ENCODE measurements at places on chromosomes 7 and 10.
A peak's percentile ranks its signal among the peaks of the same experiment; 100 is the strongest.

GRCh38 chr7:101273206-101273605, 28.3 kb upstream of the FIS1 start:
- no peak for DNase-seq

DNA sequence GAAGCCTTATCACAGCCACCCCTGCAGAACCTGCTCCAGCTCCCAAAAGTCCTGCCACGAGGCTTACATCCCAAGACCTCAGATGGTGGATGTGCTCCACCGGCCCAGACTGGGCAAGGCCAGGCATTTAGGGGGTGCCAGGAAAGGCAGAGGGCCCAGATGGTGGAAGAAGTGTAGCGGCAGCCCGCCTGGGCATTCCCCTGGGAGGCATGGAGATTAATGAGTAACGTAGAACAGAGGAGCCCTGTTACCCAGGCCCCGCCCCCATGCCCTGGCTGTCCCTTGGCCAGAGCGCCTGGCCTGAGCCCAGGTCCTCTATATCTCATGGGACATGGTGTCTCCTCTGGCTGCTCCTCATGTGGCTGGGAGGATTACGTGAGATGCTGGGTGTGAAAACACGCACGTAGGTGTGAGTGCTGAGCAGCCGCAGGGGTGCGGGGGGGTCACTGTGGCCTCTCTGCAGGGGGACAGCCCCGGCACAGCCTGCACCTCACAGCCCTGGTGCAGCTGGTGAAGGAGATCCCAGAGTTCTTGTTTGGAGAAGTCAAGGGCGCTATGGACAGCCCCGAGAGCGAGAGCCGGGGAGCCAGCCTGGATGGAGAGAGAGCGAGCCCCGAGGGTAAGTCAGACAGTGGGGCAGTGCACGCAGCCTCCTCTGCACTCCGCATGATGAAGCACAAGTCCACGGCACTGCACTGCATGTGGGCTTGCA, 52.9 kb downstream of the ZNF467 start:
- no peak for DNase-seq

GRCh38 chr7:72244826-72245398, 167.2 kb downstream of the CALN1 start:
- DNase-seq, result no peak

GRCh38 chr7:77524731-77525130, 12.4 kb upstream of the PTPN12 start:
- no peak for DNase-seq

GRCh38 chr7:158322616-158323530, 264.8 kb downstream of the PTPRN2 start:
- no peak for DNase-seq

GRCh38 chr7:151816562-151817314, 60.2 kb downstream of the PRKAG2 start:
- DNase-seq, result no peak

GRCh38 chr10:86224354-86225102, 142.1 kb downstream of the GRID1 start:
- no peak for DNase-seq

DNA sequence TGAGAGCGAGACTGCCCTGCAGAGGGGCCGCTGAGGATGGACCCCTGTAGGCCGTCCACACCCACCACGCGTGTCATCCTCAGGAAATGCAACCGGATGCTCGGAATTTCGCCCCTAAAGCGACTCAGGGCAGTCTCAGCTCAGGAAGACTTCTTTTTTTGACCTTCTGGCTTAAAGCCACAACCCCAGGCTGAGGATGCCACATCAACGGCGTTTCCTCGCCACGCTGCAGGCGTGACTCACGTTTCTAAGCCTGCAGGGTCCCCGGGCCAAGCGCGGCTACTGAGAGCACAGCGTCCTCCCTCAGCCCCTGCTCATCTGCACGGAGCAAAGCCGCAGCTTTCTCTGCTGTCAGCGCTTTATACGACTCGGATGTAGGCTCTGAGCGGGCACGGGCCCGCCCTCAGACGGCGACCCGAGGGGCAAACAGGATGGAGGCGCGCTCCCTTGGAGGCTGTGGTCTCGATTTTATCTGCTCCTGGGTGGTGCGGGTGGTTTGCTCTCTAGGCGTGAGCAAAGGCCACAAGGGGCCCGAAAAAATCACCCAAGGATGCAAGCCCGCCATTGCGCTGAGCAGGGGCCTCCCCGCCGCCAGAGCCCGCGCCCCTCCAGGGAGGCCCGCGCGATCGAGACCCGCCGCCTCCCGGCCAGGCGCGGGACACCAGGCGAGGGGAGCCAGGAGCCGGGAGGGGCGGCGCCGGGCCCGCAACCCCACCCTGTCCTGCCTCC, 726 bp upstream of the INSIG1 start:
- peak; percentile 88 for DNase-seq

DNA sequence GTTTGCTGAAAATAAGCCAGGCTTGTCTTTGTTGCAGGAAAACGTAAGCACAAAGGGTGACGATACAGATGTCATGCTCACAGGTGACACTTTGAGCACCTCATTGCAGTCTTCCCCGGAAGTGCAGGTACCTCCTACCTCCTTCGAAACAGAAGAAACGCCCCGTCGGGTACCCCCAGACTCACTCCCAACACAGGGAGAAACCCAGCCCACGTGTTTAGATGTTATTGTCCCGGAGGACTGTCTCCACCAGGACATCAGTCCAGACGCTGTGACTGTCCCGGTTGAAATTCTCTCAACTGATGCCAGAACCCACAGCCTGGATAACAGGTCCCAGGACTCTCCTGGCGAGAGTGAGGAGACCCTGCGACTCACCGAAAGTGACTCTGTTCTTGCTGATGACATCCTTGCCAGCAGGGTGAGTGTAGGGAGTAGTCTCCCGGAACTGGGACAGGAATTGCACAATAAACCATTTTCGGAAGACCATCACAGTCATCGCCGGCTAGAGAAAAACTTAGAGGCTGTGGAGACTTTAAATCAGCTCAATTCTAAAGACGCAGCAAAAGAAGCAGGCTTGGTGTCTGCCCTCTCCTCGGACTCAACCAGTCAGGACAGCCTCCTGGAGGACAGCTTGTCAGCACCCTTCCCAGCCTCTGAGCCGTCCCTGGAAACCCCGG, 18.3 kb upstream of the BHLHA15 start:
- DNase-seq, result no peak

DNA sequence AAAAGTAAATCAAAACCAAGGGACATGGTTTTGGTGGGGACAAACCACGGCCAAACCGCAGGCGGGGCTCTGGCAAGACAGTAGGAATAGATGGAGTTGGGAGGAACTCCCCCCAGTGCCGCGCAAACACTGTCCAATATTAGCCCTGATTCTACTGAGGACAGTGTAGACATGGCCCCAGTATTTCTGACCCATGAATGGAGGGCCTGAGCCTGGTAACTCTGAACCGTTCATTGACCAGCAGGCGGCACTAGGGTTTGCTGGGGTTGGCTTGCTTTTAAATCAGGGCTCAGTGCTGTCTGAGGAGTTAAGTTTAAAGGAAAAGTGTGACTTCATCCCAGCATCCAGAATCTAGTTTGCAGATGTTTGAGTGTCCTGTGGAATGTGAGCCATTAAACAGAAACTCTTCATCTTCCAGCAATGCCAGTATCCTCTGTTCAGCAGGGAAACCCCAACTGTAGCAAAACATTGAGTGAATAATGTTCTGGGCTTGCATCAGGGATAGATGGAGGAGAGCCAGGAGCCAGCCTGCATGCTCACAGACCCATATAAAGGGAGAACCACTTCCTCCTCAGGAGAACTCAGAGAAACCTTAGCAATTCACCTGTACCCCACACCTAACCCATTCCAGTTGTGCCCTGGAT, 147.4 kb upstream of the PRSS58 start:
- DNase-seq, result no peak

- no peak for DNase-seq
Observed at GRCh38 chr7:139106959-139107358, 2.6 kb downstream of the ZC3HAV1 start.

DNA sequence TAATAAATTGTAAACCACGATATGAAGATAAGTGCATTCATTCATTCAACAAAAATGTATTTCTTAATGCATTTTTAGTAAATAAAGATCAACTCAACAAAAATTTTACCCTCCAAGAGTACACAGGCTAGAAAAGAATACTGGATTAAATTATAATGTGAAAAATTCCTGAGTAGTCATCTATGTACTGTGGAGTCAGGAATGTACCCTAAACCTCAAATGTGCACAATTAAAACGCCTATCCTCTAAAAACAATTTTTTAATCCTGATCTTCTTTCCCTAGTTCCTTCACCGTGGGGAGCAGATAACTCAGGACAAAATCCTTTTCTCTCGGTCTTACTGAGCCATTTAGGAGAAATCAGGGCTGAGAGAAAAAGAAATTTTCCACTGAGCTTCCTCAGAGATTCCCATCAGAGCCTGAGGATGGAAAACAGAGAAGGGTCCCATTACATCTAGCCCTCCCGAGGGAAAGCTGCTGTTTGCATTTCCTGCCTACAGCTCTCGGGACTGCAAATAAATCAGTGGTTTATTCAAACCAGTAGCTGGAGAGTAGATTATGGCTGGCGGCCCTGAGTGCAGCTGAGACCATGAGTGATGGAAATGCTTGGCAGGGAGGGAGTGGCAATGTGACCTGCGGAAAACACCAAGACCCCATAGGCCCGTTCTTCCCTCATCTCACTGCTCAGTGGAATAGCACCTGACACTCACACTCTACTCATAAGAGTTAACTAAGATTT, 7.4 kb downstream of the TAS2R40 start:
- DNase-seq, result no peak

GRCh38 chr10:6813856-6814255, 233.8 kb upstream of the PRKCQ start:
- no peak for DNase-seq

DNA sequence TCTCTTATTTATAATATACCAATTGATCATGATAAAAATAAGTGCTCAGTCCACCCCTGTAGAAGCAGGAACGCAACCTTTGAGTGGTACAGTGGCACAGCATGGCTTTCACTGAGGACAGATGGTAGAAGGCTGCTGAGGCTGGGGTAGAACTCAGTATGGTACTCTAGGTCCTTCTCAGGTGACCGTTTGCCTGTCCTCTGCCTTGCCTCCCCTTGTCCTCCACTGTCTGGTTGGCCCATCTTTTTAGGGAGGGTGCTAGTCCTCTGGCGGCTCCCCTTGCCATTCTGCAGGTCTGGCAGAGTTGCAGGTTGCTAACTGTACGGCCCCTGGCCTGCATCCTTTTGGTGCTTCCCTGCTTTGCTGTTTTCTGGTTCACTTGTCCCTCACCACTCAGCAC, 27.3 kb downstream of the SLC18A2 start:
- no peak for DNase-seq

GRCh38 chr7:89334797-89335196, 539.3 kb upstream of the TEX47 start:
- DNase-seq, result no peak

DNA sequence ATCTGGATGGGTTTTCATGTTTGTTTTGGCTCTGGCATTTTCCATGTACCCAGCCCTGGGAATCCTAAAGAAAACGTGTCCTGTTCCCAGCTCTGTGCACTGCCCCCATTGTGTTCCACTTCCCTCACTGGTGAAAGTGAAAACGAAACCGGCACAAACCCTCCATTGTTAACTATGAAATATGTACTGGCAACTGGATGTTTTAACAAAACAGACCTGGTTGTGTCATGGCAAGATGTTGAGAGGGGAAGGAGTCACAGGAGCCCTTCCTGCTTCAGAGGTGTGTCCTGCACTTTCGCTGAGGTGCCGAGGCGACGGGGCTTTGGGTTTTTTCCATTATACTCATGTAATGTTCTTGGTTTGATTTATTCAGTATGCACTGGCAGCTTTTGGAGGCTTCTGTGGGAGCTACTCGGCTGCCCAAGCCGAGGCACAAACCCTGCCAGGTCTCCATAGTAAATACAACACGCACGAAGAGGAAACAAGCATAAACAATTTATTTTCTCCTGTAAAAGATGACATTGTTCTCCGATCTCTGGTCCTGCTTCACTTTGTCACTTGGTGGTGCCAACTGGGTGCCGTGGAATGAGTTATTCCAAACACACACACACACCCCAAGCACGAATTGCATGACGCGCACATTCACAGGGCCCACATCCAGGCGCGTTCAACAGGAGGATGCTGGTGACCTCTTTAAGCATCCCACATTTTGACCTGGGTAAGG, 118.2 kb downstream of the CDK6 start:
- DNase-seq, result peak; percentile 66

- no peak for DNase-seq
Observed at GRCh38 chr10:60537697-60538096, 148.0 kb upstream of the ANK3 start.

DNA sequence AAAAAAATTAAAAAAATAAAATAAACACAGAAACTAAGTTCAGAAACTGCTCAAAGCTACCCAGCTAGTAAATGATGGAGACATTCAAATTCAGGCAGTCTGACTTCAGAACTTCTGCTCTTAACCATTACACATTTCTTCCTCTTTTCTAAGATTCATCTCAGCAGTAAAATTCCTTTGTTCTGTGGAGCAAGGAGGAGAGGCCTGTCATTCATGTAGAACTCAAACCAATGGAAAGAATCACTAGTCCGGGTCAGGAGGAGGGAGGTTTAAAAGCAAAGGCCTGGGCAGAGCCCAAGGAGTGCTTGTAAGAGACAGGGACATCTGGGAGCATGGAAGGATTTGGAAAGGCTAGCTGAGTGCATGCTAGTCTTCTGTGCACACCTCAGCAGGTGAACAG, 37.9 kb upstream of the DNAJB12 start:
- no peak for DNase-seq

DNA sequence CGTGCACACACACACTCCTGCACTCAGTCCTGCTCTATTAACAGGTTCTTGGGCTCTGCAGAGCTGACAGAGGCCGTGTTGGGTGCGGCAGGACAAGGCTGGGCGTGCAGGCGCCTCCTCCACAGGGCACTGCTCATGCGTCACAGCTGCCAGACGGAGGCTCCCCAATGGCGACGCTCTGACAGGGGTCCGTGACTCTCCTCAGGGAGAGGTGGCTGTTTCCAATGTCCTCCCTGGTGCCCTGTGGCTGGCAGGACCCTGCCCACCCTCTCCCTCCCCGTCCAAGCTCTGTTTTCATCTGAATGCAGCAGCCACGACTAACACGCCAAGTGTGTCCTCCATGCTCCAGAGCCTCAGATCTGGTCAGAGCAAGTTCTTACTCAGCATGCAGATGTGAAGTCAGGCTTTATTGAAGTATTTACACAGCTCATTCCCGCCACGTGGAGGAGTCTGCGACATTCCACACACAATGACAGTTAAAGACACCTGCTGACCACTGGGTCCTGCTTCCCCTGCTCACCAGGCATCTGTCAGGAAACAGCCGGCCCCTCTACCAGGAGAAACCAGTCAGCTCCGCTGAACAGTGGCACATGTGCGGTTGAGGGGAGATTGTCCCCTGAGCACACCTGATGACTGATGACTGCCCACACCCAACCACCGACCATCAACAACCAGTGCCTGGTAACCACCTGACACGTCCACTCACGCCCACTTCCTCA, 116.7 kb downstream of the VIPR2 start:
- DNase-seq, result peak; percentile 19

- DNase-seq, result no peak
Observed at GRCh38 chr10:24762966-24763623, 39.4 kb upstream of the ARHGAP21 start.

GRCh38 chr7:70419526-70420380, 712.2 kb upstream of the GALNT17 start:
- DNase-seq, result no peak

Measured in stimulated activated CD8-positive, alpha-beta memory T cell treated with anti-CD3 and anti-CD28 coated beads, Interleukin-4, amount 100 ng/mL, for 48 hours (primary cell).